ENCODE measurements at places on chromosomes 13 and 19.

DNA sequence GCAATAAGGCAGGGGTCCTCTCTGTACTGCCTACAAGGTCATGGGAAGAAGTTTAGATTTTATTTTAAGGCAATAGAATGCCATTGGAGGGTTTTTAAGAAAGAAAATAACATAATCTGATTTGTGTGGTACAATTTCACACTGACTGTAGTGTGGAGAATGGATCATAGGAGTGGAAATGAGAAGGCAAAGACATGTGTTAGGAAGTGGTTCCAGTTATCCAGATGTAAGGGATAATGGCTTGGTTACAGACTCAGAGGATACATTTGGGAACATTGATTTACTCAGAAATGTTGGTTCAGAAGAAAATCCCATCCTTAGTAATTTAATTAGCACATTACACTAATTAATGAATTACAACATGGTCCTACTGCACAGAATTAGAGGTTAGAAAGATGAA lies 788.2 kb downstream of the SLITRK5 start:
- DNase-seq = no peak

DNA sequence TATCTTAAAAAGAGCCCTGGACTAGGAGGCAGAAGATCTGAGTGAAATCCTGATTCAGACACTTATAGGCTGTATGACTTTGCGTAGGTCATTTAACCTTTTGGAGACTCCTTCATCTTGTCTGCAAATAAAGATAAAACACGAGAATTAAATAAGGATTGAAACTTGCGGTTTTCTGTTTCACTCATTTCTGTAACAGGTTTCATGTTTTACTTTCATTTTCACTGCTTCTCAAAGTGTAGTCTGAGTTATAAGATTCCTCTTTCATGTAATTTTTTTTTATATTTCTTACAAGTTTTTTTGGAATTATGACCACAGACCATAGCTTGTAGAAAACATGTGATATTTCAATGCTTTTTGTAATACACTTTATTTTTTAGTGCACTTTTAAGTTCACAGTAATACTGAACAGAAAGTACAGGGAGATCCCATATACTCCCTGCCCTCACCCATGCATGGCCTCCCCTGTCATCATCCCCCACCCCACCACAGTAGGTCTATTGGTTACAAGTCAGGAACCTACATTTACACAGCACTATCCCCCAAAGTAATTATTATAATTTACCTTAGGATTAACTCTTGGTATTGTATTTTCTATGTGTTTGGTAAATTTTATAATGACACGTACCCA lies 174.6 kb downstream of the ITGBL1 start:
- DNase-seq = no peak

GRCh38 chr13:67736646-67737420 lies 506.7 kb upstream of the PCDH9 start:
- no peak for DNase-seq

DNA sequence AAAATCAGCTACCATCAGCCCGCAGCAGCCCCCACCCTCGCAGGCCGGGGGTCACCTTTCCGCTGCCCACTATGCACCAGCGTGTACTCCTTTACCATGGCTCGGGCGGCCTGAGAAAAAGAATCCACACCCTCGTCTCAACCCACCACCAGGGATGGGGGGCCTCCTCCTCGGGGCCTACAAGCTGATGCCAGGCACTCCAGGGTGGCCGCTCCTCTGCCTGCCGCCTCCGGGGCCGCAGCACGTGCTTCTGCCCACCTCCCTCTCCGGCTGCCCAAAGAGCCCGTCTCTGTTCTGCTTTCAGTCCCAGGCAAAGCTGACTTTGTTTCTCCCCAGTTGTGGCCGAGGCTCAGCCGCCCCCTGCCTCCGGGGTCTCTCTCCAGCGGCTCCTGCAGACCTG lies 11.1 kb upstream of the MEX3D start:
- no peak for DNase-seq

GRCh38 chr13:110116072-110116487 lies 190.9 kb downstream of the COL4A1 start:
- no peak for DNase-seq

DNA sequence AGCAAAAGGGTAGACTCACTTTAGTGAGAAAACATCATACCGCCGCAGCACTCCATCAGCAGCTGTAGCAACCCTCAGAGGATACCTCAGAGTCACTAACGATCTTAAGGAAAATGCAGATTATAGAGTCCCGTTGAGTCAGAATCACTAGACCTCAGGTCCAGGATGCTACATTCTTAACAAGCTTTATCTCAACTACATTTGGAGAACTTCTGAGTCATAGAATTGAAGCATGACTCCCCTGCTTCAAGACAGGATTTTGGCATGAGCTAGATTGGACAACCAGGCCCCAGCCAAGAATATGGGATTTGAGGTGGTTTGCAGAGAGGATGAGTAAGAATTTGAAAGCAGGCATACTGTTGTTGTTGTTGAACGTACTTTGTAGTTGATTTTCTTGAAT lies 118.9 kb upstream of the UBL3 start:
- no peak for DNase-seq

GRCh38 chr19:11268783-11269267 lies 6.5 kb upstream of the DOCK6 start:
- no peak for DNase-seq

- DNase-seq = no peak
These were observed 1197.5 kb downstream of the EFNB2 start for GRCh38 chr13:105338006-105338405.

DNA sequence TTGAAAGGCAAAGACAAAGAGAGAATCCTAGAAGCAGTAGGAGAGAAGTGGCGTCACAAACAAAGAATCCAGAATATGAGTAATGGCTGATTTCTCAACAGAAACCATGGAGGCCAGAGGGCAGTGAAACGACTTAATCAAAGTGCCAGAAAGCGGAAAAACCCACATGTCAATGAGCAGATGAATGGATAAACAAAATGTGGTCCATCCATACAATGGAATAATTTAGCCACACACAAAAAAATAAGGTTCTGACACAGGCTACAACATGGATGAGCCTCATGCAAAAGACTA lies 52.2 kb upstream of the RANBP3 start:
- no peak for DNase-seq

DNA sequence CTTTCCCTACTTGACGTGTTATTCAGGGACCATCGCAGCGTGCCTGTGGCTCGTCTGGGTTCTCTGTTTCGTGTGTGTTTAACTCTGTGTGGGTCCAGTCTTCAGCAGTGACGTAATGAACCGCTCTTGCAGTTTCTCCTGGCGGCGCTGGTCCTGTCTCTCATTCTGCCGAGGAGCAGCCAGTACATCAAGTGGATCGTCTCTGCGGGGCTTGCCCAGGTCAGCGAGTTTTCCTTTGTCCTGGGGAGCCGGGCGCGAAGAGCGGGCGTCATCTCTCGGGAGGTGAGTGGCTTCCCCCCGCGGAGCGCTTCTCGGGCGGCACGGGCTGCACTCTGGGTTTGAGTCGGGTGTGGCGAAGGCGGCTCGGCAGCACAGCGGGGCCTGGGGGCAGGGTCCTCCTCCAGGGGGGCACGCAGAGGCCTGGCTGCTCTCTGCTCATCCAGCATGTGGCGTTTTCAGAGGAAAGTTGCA lies 36.3 kb upstream of the TFDP1 start:
- no peak for DNase-seq

DNA sequence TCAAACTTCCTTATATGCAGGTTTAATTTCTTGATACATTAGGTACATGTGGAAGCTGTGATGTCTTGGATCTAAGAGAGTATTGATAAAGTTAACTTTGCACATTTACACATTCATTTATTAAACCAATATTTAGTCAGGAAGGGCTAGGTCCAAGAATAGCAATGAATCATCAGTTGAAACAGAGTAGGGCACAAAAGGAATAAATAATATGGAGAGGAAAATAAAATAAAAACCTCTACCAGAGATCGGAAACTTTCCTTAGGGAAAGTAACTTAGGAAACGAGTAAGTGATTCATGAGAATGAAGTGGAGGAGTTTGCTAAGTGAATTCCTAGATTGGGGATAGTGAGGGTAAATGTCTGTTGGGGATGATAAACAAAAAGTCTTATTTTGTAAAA lies 259.4 kb upstream of the DACH1 start:
- no peak for DNase-seq

DNA sequence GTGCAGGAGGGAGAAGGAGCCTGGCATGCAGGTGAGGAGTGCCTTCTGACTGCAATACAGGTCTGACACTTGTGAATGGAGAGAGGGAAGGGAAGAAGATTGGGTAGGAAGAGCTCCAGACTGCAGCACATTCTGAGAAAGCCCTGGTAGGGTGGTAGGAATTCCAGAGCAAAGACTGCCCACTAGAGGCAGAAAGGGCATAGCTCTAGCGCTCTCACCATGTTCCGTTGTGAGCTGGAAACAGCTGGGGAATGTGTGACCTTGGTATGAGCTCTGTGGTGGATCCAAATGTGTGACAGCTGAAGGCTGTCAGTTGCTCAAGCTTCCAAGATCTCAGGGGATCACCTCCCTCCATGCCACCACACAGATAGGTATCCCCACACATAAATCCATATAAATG lies 2.9 kb upstream of the MTUS2 start:
- DNase-seq = no peak

GRCh38 chr13:71864986-71865873 lies 1.8 kb downstream of the DACH1 start:
- DNase-seq = no peak

- DNase-seq = no peak
These were observed 29.6 kb upstream of the CACTIN start for GRCh38 chr19:3656073-3656746.

- no peak for DNase-seq
These were observed 572.6 kb upstream of the KLF12 start for GRCh38 chr13:74706801-74707200.

DNA sequence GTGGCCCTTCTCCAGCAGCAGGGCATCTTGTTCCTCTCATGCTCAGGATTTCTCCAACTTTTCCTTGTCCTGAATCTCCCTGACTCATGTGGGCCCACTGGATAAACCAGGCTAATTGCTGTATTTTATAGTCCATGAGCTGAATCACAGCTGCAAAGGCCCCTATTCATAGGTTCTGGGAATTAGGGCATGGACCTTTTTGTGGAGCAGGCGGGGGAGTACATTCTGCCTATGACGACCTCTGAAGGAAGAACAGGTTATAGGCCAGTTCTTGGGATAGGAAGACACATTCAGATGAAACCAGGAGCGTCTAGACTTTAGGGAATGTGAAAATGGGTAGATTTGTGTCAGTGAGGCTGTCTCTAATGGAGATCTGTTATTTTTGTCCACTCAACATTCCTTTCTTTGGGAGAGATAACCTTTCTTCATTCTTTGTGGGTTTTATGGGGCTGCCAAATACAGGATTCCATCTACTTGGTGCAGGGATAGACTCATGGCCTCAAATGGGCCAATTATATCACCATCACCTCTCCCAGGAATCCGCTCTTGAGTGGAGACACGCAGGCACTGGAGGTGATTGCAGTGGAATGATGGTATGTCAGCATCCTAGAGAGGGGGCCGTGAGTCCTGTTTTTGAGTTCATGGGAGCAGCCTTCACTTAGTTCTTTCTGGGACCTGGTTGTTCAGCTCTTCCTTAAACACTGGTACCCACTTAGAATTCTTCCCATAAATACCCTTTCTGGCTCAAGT lies 45.1 kb upstream of the CNMD start:
- DNase-seq = no peak

- no peak for DNase-seq
These were observed 514 bp downstream of the PRKACA start for GRCh38 chr19:14116918-14117578.

DNA sequence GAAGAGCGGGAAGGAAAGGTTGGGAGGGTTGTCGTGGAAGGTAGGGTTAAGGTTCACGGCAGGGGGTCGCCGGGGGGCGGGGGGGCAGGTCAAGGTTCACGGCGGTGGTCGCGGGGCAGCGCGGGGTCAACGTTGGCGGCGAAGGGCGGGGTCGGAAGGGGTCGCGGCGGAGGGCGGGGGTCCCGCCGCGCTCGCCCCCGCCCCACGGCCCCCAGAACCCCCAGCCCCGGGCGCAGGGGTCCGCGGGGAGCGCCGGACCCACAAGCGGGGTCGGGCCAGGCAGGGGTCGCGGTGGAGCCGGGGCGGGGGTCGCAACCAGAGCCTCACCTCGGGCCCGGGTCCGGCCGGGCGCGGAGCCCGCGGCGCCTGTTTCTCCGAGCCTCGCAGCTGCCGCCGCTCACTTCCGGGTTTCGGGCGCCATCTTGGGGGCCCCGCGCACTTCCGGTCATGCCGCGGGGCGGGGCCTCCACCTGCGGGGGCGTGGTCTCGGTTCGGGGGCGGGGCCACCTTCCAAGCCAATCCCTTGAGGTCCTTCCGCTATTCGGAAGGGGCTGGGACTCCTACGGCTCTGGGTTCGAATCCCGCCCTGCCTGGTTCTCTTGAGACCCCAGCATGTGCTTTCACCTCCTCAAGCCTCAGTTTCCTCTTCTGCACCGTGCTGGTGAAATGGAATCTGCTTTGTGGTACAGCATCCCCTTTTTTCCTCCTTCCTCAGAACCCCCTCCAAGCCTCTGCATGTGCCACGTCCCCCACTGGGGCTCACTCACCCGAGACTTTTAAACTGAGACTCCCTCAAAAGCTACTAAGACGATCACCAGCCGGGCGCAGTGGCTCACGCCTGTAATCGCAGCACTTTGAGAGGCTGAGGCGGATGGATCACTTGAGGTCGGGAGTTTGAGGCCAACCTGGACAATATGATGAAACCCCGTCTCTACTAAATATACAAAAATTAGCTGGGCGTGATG lies at the start of gene SBNO2:
SBNO2 (minus strand) TSS at position 424 of the 965 bp plus-strand sequence. CDS start 19,992 bp downstream, outside the sequence.
- peak; percentile 51 for DNase-seq

DNA sequence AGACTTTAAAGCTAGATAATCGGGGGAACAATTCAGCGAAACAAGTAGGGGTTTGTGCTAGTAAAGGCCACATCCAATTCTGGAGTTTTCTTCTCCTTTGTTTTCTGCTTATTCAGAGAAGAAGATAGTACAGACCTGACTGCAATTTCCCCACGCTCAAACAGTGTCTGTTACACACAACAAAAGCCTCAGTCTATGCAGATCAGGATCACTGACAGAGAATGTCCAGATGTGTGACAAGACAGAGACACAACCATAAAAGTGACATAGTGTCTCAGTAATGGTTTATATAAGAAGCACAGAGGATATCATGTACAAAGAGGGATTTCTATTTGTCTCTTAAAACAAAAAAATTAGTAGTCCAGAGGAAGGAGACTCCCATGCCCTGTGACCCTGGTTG lies 70.7 kb upstream of the GTF3A start:
- DNase-seq = no peak

- no peak for DNase-seq
These were observed 77.3 kb downstream of the SLC6A16 start for GRCh38 chr19:49247676-49248075.

DNA sequence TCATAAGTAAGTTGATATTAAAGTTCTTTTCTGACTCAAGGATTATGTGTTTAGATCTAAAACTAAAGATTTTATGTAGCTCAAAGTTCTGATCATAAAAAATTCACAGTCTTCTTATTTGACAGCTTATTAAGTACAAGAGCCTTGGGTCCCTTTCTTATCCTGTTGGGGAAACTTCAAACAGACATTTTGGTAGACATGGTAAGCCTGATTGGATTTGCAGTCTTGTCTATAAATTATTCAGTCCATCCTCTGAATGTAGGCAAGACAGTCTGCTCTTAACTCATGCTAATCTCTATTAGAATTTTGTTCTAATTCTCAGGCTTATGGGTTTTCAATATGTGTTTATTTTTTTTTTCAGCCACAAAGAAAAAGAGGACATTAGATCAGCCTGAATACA lies 1718.7 kb upstream of the SLC10A2 start:
- DNase-seq = no peak

- DNase-seq = no peak
These were observed 645.9 kb downstream of the GPC5 start for GRCh38 chr13:92044351-92044750.

GRCh38 chr19:51783372-51783771 lies 11.6 kb upstream of the FPR3 start:
- no peak for DNase-seq
